ENCODE measurements at places on chromosomes 3 and 15.
A peak's percentile ranks its signal among the peaks of the same experiment; 100 is the strongest.

- no peak for DNase-seq
Measured at GRCh38 chr3:72187131-72187530, 402.2 kb upstream of the PROK2 start.

- no peak for DNase-seq
Measured at GRCh38 chr3:24460974-24461373, 33.7 kb downstream of the THRB start.

- DNase-seq = peak; percentile 3
Measured at GRCh38 chr3:103968751-103969150, 1398.0 kb upstream of the ALCAM start.

- no peak for DNase-seq
Measured at GRCh38 chr3:10242182-10243065, 5.8 kb upstream of the TATDN2 start.

DNA sequence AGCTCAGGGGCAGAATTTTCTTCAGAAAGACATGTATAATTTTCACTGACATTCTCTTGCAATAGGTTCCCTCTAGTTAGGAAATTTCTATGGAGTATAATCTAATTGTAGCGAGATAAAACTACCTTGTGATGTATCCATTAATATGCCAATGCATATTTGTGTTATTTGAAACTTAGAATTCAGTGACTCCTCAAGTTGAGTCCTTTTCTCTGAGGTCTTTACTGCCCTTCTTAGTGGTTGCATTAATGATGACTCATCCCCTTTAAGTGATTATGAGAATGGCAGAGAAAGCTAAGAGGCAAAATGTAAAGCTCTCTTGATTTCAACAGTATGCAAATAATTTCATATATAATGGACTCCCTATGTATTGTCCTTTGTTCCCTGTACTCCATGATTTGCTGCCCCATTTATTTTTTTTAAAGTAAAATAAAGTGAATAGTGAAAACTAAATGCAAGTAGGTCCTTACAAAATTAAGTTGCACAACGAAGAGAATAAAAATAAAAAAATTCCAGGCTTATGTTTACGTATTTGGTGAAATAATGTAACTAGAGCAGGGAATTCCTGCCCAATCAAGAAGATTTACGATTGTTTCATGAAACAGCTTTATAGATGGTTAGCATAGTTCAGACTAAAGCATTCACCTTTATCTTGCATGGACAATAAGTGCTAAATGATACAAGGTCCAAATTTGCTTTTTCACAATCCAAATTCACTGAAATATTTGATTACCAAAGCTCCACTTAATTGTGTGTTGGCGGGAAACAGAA is 78.1 kb downstream of the ZPLD1 start:
- DNase-seq = no peak

GRCh38 chr15:48855501-48856440 is 22.2 kb upstream of the EID1 start:
- no peak for DNase-seq

GRCh38 chr3:146650691-146651442 is 45.7 kb upstream of the PLSCR5 start:
- DNase-seq = no peak
